ENCODE measurements at places on chromosomes 11 and 22.

GRCh38 chr22:26835929-26836528 is 178.6 kb downstream of the MIAT start:
- DNase-seq: peak; percentile 41

DNA sequence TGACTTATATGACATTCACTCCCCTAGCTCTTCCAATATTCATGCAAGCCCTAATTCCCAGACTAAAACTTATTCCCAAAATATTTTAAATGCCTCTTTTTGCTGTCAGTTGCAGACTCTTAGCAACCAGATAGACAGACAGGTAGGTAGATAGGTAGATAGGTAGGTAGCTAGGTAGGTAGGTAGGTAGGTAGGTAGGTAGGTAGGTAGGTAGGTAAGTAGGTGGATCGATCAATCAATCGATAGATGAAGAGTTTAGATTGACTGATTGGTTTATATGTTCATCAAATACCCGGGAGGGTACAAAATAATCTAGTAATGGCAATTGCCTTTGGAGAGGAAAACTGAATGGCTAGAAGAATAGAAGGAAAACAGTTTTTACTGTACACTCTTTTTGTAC is 86.3 kb downstream of the TTC28 start:
- no peak for DNase-seq

GRCh38 chr22:17368554-17369438 is 464 bp upstream of the CECR2 start:
- no peak for DNase-seq

GRCh38 chr11:69387409-69387885 is 93.5 kb downstream of the MYEOV start:
- DNase-seq: no peak

GRCh38 chr11:65563601-65564000 is 5.4 kb upstream of the LTBP3 start:
- DNase-seq: no peak
